Hindlimb muscle (tissue), 1 donor: ENCODE measurements at places on chromosomes 6 and 20. TPM values are rescaled to one million over a fixed set of nuclear protein-coding genes. Genes with fewer than 3 reads are reported as not detected.

GRCh38 chr6:54132587-54132986, 21.3 kb downstream of the MLIP start:
- DNase-seq = no peak

GRCh38 chr6:6393069-6393529, 72.6 kb upstream of the F13A1 start:
- DNase-seq = no peak

GRCh38 chr6:55176958-55177357, 2.6 kb downstream of the HCRTR2 start:
- peak; percentile 8 for DNase-seq

GRCh38 chr20:61797200-61797599, 268.5 kb downstream of the TAF4 start:
- DNase-seq = no peak

- DNase-seq = no peak
Measured at GRCh38 chr20:14583413-14583812, 246.0 kb upstream of the FLRT3 start.

BIRC7 gene
- polyA plus RNA-seq = not detected

DNA sequence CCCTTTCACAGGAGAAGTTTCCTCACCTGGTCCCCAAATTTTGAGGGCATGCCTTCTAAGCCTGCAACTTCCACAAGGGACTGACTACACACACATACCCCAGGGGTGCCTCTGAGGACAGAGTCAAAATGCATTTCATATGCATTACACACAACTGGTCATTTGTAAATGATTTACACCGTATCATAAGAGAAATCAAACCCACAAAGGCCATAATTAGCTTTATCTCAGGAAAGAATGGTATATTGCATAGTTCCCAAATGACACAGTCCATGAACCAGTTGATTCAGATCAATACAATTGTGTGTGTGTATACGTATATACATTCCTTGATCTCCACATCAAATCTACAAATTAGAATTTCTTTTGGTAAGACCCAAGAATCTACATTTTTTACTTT, 203.3 kb upstream of the PRDM1 start:
- no peak for DNase-seq

- DNase-seq = no peak
Measured at GRCh38 chr6:3119040-3119723, 671 bp downstream of the BPHL start.

GABRR1 gene
- 1.1 TPM for polyA plus RNA-seq

PSORS1C2 gene
- polyA plus RNA-seq = not detected

SLC52A3 gene
- polyA plus RNA-seq = 0.61 TPM

GRCh38 chr6:160934157-160934556, 57.4 kb upstream of the MAP3K4 start:
- DNase-seq = no peak

- no peak for DNase-seq
Measured at GRCh38 chr6:134373993-134374392, 56.1 kb upstream of the SGK1 start.

GRCh38 chr6:127146932-127147331, 28.5 kb downstream of the RSPO3 start:
- DNase-seq = no peak

- no peak for DNase-seq
Measured at GRCh38 chr6:116409756-116410155, 39.0 kb downstream of the DSE start.

LINC00237 gene
- not detected for polyA plus RNA-seq

FRK gene
- polyA plus RNA-seq = 0.32 TPM
